ENCODE measurements at places on chromosomes 1 and 21.

DNA sequence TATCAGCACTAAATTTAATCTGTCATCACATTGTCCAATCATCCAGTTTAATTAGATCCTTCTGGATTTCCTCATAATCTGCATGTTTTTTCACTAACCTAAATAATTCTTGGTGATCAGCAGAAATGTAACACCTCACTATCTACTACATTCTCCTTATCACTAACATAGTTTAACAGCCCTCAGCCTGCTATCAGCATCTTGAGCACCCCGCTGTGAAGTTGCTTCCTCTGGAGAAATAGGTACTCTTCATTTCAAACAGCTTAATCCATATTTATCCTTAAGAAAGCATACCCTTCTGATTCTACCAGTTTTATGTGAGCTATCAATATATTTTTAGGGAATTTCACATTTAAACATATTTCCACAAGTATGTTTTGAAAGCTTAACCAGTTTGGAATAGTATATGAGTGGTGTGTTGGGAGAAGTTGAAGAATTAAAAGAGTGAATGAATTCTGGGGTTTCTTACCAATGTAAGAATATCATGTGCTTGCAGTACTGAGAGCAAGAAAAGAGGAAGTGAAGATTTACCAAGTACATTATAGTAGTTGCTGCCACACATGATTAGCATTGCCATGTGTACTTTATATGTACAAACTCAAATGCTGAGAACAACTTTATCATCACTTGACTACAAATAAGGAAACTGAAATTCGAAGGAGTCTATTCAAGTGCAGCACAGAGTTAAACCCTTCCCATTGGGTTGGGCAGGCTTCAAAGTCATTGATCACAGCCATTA is 771.1 kb upstream of the ADGRL4 start:
- DNase-seq = no peak

DNA sequence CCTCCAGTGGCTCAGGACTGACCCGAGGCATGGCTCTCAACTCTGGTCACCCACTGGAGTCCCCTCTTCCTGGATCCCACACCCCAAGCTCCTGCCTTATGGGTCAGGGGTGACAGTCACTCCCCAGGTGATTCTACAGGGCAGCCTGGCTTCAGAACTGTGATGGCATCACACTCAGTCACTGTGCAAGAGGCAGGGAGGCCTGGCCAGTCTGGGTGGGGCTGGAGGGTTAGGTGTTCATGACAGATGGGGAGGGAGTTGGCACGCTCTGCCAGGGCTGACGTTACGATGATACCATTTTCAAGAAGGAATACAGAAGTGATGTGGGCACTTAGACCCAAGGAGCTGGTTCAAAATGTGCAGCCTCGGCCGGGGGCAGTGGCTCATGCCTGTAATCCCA is 25.2 kb upstream of the ABCG1 start:
- no peak for DNase-seq

DNA sequence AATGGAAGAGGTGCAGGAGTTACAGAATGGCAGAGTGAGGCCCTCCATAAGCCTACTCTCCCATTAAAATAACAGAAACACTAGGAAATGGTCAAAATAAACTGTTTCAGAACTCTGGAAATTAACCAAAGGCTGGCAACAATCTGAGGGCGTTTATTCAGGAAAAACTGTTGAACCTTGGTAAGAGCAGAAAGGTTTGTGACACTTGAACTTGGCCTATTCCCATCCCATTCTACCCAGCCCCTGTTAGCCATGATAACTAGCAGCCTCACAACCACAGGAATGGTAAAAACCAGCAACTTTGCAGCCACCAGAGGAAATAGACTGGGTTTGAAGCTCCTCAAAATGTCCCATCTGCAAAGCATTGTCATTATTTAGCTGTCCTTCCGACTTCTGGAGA is 256.8 kb downstream of the RHOU start:
- no peak for DNase-seq

DNA sequence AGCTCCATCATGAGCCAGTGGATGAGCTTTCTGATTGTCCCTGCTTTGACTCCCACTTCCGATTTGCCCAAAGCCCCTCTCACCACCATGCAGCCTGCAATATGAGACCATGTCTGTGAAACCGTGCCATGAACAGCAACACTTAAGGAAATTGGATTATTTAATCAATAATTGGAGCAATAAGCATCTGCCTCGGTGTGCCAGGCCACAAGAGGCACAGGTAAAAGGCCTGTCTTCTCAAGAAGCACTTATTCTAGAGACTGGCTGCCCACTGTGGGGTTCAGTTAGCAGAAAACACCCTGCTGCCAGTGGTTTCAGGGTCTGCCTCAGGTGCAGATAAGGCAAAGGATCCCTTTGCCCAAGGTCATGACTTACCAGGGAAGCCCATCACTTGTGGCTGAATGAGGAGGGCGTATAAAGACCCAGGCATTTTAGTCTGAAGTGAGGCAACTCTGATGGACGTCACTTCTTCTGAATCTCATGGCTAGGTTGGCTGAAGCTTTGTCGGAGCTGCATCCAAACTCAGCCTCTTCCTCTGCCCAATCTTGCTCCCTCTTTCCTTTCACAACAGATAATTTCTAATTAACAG is 7.1 kb upstream of the CHI3L2 start:
- DNase-seq = no peak

GRCh38 chr1:214400131-214400530 is 119.2 kb downstream of the SMYD2 start:
- no peak for DNase-seq

DNA sequence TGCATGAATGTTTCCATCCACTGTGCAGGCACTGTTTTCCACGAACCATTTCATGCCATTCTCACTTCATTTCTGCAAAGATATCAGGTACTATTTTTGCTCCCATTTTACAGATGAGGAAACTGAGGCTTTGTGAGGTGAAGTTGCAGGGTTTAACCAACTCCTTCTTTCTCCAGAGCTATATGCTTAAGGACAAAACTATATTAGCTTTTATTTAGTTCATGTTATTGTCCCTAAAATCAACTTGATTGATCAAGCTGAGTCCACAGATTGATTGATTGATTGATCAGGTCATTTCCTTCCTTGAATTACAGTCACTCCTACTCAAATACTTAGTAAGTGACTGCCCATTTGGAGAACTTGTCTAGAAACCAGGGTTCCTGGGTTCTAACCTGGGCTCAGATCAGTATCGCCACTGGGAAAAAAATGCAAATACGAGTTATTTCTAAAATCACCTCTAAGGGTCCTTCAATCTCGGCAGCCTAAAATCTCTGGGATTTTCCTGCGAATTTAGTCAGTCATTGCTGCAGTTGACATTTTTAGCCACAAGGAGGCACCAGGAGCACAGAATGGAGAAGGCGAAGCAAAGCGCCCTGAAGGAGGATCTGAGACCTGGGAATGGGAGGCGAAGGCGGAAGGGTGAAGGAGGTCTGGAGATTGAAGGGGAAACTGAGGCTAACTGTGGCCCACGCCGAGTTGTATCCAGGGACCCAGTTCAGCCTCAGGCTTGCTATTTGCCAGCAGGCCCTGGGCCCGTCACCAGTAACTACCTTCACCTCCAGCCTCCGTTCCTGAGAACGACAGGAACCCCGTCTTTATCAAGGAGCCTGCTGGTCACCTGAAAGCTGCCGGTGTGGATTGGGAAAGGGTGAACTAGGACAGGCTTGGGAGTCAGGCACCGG is 14.3 kb upstream of the MUL1 start:
- DNase-seq = peak; percentile 84

DNA sequence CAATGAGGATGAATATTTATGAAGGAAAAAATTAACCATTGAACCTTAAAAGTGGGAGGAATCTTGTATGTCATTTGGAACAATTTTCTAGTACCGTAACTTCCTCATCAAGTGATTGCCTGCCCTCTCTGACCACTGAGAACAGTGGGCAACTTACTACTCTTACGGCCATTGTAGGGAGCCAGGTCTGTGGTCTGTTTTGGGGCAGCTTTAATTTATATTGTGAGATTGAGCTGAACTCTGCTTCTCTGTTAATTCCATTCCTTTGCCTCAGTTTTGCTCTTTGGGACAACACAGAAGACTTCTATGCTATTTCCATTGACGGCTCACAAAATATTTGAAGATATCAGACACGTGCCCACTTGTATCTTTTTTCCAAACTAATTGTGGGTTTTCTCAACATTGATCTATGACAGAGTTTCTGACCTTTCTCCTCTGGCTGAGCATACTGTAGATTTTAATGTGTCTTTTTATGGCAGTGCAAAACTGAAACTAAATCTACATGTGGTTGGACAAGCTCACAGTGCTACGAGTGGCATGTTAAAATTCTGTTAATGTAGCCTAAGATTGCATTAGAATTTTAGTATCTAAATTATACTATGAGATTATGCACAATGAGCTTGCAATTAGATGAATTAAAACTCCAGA is 27.8 kb upstream of the ZNF281 start:
- no peak for DNase-seq

GRCh38 chr1:18603212-18603852 is 27.3 kb upstream of the PAX7 start:
- no peak for DNase-seq

DNA sequence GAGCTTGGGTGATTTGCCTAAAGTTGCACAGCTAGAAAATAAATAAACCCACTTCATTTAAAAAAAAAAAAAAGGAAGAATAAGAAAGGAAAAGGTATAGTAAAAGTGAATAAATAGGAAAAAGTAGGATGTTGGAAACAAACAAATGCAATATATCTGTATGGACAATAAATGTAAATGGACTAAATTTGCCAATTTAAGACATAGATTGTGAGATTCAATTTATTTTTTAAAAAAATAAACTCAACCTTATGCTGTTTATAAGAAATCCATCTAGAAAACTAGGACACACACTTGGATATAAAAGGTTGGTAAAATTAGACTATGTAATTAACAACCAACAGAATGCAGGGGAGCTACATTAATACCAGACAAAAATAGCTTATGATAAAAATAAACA is 300.0 kb downstream of the AJAP1 start:
- DNase-seq = no peak

GRCh38 chr1:29984166-29984861 is 739.1 kb downstream of the MATN1 start:
- DNase-seq = no peak

DNA sequence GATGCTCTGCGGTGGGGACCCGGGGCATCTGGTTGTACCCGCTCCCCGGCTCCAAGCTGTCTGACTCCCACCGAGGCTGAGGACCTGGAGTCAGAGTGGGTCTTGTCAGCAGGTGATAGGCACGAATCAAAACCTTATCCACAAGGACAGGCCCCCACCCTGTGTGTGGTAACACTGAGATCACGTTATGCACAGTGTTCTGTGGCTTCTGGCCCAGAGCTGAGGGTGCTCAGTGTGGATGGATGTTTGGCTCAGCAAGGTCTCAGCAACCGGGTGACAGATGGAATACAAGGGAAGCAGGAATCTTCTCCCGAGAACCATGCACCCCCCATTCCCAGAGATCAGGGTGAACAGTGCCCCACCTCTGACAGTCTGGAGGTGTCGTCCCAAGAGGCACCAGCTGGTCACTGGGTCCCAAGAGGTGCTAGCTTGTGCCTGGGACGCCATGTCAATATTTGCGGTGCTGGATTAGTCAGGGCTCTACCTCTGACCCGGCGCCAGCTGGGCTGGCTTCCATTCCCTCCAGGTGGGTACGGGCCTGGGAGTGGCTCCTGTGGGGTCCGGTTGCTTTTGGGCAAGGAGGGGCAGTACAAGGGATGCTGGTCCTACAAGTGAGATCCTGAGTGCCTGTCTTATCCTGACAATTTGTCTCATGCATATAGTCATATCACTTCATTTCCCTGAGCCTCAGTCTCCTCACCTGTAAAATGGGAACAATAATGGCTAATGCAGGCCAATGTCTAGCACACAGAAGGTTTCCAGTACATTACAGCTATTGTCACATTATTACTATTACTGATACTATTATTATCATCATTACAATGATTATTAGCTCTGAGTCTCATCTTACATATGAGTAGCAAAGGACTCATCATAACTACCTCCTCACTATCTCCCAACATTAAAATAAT is 957 bp downstream of the CAPN9 start:
- DNase-seq = no peak

DNA sequence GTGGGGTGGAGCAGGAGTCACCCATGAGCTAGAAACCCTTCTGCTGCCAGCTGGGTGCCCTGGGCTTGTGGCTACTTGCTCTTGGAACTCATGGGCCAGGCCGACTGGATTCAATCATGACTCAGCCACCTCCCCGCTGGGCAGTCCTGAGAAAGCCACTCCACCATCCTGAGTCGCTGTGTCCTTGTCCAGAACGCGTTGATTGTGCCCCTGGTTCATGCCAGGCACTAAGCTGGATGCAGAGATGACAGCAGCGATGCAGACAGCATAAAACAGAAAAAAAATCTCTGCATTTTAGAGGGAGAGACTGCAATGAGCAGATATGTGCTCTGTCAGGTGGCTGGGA is 10.6 kb downstream of the PADI1 start:
- DNase-seq = no peak

DNA sequence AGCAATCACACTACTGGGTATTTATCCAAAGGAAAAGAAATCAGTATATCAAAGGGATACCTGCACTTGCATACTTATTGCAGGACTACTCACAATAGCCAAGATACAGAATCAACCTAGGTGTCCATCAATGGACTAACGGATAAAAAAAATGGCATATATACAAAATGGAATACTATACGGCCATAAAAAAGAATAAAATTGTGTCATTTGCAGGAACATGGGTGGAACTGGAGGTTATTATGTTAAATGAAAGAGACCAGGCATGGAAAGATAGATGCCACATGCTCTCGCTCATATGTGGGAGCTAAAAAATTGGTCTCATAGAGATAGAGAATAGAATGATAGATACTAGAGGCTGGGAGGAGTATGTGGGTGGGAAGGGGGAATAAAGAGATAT is 29.3 kb upstream of the CAP1 start:
- no peak for DNase-seq

GRCh38 chr1:235423214-235423652 is 56.0 kb downstream of the TBCE start:
- peak; percentile 66 for DNase-seq

GRCh38 chr1:92495392-92496063 is 8.8 kb upstream of the GFI1 start:
- no peak for DNase-seq

DNA sequence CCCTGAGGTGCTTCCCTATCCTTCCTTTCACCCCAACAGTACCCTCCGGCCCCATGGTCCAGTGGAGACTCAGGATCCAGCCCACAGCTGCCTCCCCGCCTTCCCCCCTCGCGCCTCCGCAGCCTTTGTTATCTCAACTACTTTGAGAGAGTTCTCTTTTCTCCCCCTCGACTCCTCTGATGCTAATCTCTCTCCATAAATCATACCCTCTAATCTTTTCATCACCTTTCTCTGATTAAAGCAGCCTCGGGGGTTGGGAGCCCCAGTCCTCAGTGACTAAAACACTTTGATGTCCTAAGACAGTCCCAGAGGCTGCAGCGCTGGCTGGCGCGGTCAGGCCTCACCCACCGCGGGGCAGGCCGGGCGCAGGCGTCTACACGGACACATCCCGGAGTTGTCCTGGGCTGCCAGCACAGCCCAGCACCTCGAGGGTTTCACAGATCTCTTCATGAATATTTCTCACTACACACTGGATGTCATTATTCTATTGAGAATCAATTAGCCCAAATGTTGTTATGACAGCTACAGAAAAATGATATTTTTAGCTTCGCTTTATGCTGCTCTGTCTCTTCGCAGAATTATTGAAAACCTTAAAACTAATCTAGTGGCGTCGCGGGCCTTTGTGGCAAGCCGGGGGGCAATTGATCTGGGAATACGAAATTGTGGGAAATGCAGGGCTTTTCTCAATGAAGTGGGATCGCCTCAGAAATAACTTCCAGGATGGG is 289.5 kb downstream of the RRAGC start:
- DNase-seq = no peak

GRCh38 chr1:59673573-59674450 is 140.9 kb upstream of the HOOK1 start:
- DNase-seq = no peak

GRCh38 chr1:24186993-24187790 is at the start of gene IFNLR1:
TSS of gene IFNLR1 (minus strand) at chr1:24187289. CDS start at chr1:24187248, 41 bp downstream.
- DNase-seq = peak; percentile 92

GRCh38 chr1:34066981-34067603 is 97.9 kb downstream of the CSMD2 start:
- no peak for DNase-seq

Measured in activated naive CD4-positive, alpha-beta T cell treated with anti-CD3 and anti-CD28 coated beads for 36 hours (primary cell).